ENCODE measurements at places on chromosomes 12 and 14.

DNA sequence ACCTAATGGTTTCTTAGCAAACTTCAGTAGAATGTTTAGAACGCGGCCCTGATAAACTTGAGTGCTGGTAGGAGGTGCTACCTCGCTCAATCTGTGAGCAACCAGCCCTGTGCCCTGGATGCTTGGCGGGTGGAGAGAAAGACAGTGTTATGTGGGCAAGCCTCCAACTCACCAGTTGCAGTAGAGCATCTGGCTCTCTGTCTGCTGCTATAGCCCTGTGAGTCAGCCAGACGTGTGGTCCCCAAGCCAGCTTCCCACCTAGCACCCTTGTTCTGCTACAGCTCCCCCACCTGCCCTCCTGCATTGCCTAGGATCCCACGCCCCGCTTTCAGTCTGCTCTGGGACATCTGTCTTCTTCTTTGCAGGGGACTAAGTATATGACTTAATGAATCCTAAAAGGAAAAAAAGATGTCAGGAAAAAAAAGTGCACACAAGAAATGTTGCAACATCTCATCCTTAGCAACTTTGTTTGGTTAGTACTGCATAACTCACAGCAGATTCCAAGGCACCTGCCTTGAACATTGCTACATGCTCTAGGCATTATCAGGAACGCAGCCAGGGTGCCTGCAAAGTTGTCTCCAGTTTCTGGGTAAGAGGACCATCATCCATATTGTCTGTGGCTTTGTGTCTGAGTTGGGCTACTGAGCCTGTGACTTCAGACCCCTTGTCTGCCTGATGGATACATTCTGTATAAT lies 13.6 kb downstream of the SNRNP35 start:
- DNase-seq: no peak

GRCh38 chr12:103742349-103742932 lies 98.6 kb downstream of the NT5DC3 start:
- DNase-seq: no peak

DNA sequence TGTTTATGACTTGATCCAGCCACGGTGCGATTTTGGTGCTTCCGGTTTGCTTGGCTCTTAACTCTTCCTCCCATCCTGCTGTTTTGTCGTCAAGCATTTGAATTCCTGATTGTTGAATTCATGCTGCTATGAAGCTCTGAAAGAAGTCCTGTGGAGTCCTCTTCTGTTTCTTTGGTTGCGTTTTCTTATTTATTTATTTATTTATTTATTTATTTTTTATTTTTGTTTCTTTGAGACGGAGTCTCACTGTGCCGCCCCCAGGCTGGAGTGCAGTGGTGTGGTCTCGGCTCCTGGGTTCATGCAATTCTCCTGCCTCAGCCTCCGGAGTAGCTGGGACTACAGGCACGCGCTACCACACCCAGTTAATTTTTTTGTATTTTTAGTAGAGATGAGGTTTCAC lies 3.0 kb upstream of the MTA1 start:
- no peak for DNase-seq

GRCh38 chr12:2876431-2877046 lies 435 bp downstream of the FOXM1 start:
- DNase-seq: no peak

- DNase-seq: no peak
These were observed 10.1 kb downstream of the SLC25A29 start for GRCh38 chr14:100296106-100296651.

DNA sequence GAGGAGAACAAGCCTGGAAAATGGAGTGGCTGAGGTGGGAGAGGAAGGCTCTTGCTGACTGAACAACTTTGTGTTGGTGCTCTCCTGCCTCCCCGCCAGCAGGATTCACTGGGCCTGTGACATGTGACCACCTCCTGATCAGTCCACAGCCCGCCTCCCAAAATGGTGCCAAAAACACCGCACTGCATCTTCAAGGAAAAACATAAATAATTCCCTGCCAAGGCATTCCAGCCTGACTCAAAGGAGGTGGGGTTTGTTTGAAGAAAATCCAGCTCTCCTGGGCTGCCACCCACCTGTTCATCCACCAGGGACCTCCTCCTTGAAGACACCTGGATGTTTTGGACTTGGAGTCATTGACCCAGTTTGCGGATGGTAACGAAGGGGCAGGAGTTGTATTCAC lies 83.8 kb upstream of the PIWIL1 start:
- no peak for DNase-seq

DNA sequence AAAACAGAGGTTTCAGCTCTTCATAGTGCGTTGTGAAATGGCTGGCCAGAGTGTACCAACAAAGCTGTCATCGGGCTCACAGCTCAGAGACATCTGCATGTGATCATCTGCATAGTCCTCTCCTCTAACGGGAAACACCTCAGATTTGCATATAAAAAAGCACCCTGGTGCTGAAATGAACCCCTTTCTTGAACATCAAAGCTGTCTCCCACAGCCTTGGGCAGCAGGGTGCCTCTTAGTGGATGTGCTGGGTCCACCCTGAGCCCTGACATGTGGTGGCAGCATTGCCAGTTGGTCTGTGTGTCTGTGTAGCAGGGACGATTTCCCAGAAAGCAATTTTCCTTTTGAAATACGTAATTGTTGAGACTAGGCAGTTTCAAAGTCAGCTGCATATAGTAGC lies 14.3 kb upstream of the PAPLN start:
- DNase-seq: no peak

- DNase-seq: no peak
These were observed 47.4 kb upstream of the MEG3 start for GRCh38 chr14:100778526-100778882.

GRCh38 chr12:54431911-54432814 lies 13.1 kb upstream of the ITGA5 start:
- DNase-seq: no peak

GRCh38 chr12:46153268-46153872 lies 115.5 kb downstream of the SLC38A1 start:
- DNase-seq: no peak

- DNase-seq: no peak
These were observed 17.6 kb downstream of the MON2 start for GRCh38 chr12:62484233-62484632.

GRCh38 chr12:7705846-7706245 lies 5.4 kb upstream of the DPPA3 start:
- DNase-seq: no peak

DNA sequence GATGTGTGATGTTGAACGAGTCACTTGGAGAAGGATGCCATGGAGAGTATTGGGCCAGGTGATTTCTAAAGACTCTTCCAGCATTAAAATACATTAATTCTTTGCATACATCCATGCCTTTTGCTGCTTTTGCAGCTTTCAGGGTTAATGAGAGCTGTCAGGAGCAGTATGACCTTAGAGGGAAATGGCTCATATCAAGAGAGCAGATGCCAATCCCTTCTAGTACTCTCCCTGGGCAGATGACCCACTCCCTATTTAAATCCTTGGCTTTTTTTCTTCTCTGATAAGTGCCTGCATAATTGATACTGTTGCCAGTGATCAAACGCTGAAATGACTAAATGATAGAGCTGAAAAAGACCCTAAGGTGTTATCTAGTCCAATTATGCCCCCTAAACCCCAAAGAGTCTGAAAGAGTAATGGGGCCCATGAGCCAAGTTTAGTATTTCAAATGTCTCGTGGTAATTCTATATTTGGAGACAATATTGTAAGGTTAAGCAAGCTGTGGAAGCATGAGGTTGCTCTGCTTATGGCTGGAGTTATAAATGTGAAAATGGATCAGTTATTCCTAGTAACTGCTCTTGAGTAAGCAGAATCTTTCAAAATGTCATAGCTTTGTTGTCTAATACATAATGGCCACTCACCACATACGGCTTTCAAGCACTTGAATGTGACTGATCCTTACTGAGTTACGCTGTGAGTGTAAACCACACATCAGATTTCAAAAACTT lies 137.3 kb downstream of the ETV6 start:
- DNase-seq: no peak

DNA sequence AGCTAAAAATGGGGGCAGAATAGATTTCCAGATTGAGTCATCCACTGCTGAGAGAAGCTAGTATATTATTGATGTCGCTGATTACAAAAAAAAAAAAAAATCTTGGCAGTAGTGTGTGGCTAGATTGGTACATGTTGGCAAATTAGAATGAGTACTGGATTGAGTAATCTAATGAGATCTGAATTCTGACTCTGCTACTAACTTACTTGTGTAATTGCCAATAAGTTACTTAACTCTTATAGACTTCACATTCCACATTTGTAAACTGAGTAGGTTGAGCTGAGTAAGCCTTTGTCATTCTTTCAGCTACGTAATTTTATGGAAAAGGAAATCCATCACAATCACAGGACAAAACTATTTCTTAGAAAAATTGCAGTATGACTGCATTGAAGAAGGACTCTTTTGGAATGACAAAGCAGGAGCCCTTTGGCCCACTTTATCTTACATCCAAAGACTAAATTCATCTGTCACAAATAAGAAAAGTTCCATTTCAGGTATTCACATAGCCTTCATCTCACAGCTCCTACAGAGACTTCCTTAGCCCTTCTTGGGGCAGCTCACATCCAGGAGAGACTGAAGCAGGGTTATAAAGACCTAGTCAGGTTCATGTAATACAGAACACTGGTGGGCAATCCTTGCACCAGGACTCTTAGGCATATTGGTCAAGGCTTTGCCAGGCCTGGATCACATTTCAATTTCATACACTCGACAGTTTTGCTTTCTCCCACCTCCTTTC lies 197.3 kb upstream of the CPNE8 start:
- no peak for DNase-seq

- DNase-seq: peak; percentile 17
These were observed 61.5 kb downstream of the LGMN start for GRCh38 chr14:92686900-92687427.

DNA sequence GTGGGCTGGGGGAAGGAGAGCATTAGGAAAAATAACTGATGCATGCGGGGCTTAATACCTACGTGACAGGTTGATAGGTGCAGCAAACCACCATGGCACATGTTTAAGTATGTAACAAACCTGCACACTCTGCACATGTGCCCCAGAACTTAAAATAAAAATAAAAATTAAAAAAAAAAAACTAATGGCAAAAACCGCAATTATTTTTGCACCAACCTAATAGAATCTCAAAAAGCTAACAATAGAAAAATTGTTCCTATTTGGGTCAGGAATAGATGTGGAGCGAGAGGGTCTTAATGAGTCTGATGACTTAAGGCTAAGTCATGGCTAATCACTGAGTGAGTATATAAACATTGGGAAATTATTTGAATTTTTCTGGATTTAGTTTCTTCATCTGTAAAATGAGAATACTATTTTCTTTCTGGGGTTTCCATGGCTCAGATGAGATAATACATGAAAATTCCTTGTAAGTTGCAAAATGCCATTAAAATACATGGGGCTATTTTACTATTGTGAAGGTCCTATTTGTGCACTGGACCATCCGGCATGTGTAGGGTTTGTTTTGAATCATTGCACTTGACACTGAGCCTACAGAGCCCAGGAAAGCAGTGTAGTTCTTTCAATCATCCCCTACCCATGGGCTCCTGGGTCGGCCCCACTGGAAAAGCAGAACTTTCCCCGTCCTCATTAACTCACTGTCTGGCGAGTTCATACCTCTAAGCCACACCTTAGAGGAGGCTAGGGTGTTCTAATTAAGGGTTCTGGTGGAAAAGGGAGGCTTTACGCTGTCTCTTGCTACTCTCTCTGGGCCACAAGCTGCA lies 164.1 kb upstream of the NTF3 start:
- DNase-seq: no peak

DNA sequence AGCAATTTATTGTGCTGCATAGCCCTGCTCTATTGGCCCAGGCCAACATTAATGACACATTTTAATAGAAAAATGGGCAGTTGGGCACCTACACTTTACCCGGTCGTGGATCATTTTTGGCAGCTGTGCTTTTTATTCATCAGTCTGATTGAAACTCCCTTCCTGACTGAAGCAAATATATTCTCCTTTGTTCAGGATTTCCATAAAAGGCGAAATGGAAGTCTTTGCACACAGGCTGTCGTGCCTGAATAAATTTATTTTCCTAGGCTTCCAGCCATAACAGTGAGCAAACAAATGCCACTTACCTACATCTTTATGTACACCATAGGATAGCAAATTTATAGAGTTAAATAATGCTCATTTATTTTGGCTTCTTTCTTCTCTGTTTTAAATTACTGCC lies 480.7 kb upstream of the DCN start:
- DNase-seq: no peak

DNA sequence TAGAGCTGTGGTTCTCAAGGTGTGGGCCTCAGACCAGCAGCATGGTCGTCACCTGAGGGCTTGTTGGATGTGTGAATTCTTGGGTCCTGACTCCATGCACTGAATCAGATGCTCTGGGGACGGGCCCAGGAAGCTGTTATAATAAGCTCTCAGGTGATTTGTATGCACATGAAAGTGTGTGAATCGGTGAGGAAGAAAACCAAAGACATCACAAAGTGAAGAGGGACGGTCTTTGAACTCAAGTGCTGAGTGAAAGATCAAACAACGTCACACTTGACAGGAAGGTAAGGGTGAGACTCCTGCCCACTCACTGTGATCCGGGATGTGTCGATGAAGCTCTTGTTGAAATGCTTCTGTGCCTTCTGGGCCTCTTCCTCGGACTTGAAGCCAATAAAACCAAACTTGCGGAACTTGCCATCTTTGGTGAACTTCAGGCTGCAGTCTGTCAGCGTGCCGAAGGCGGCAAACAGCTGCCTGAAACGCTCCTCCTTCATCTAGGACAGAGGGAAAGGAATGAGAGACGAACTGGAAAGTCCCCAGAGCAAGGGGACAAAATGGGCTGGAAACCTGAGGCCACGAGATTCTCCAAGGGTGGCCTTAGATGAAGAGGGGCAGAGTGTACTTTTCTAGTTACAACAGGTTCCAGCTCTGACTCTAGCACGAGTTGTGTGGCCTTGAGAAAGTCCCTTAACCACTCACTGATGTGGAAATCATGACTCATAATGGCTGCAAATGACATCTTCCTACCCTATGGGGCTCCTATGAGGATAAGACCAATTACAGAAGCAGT lies 4.0 kb downstream of the RBM19 start:
- DNase-seq: peak; percentile 11

- no peak for DNase-seq
These were observed 273.4 kb upstream of the SLC16A7 start for GRCh38 chr12:59322473-59322872.

- no peak for DNase-seq
These were observed 216.0 kb downstream of the AKAP6 start for GRCh38 chr14:32545095-32545494.

GRCh38 chr12:57330992-57331391 lies 80.0 kb upstream of the STAC3 start:
- DNase-seq: no peak

GRCh38 chr12:92503029-92503931 lies 199.5 kb upstream of the PLEKHG7 start:
- no peak for DNase-seq

All from activated CD4-positive, CD25-positive, alpha-beta regulatory T cell treated with anti-CD3 and anti-CD28 coated beads, Interleukin-2, amount 50 U/mL, for 16 hours (primary cell).